ENCODE measurements at places on chromosomes 13 and 19.

DNA sequence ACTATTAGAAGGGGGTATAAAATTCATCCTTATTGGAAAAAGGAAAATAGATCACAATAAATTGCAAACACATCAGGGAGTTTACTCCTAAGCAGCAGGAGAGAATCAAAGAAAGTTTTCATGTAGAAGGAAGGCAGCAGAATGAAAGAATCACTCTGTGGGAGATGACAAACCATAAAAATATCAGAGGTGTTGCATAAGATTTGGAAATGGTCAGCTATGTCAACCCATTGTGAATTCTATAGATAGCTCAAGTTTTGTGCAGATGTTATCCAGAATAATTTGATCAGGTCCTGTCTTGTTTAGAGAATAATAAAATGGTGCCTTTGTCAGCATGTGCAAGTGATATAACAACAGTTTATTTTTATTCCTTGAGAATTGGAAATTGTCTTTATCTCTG lies 622.4 kb downstream of the DCT start:
- DNase-seq = peak; percentile 21

- no peak for DNase-seq
Observed at GRCh38 chr13:21817878-21818277, 147.0 kb downstream of the FGF9 start.

DNA sequence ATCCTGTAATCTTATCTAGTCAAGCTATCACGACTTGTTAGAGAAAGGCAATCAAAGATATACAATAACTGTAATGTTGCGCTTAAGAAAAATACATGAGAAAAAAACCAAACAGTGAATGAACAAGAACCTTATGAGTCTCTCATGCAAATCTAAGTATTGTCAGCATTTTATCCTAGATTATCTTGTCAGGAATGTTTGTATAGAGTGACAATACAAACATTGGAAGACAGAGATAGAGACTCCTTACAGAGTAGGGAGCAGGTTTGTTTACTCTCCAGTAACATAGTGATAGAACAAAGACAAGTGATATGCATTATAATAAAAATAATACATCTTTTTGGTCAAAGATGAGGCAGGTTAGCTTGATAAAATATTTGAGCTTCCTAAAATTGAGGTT lies 444.8 kb downstream of the SLITRK5 start:
- DNase-seq = no peak

- DNase-seq = peak; percentile 13
Observed at GRCh38 chr19:30719999-30720345, 347.8 kb downstream of the ZNF536 start.

DNA sequence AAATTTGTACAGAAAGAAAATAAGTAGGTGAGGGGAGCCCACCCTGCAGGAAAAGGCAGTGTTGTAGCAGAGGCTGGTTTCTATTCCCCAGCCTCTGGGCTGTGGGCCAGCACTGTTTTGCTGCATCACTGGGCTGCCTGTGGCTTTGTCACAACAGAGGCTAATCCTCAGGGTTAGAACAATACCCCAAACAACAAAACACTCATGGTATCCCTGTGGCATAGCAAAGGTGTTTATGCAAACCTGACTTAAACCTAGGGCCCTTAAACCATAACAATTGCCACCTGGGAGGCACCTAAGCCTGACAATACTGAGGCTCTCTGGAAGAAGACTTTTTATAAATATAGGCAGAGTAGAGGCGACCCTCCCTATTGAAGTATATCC lies 314.7 kb downstream of the OLFM4 start:
- DNase-seq = no peak

DNA sequence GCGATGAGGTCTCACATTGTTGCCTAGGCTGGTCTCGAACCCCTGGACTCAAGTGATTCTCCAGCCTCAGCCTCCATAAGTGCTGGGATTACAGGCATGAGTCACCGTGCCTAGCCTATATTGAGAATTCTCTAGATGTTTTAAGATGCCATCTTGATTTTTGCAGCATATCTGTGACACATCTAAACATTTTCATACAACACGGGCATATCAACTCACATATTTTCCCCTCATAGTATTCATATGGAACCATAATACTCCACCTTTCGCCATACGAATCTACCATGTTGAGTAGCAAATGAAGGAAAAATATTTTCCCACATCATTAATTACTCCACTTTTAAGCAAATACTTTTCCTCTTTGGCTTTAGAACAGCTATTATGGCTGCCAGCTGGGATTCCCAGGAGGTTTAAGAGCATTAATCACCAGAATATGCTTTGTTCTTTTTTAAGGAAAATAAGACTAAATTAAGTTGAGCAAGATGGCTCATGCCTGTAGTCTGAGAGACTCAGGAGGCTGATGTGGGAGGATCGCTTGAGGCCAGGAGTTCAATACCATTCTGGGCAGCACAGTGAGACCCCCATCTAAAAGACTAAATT lies 56.9 kb upstream of the GTF2F2 start:
- peak; percentile 62 for DNase-seq

- DNase-seq = no peak
Observed at GRCh38 chr13:33322965-33323668, 37.6 kb upstream of the STARD13 start.

DNA sequence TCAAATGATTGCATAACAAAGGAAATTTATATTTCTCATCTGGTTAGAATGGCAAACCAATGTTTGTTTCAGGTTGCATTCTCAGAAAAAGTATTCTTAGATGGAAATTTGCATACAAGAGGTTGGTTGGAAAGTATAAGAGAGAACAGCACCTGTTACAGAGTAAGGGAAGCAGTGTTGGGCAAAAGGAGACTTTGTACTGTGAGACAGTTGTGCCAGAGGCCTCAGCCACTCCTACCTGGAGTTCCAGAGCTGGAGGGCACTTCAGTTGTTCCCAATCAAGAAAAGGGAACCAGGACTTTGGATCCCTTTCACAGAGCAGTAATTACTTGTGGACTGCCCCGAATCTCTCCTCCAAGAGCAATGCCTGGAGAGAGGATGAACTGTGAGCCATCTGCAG lies 81.8 kb downstream of the SPRY2 start:
- no peak for DNase-seq

GRCh38 chr13:31328549-31329235 lies 128.9 kb downstream of the B3GLCT start:
- no peak for DNase-seq

DNA sequence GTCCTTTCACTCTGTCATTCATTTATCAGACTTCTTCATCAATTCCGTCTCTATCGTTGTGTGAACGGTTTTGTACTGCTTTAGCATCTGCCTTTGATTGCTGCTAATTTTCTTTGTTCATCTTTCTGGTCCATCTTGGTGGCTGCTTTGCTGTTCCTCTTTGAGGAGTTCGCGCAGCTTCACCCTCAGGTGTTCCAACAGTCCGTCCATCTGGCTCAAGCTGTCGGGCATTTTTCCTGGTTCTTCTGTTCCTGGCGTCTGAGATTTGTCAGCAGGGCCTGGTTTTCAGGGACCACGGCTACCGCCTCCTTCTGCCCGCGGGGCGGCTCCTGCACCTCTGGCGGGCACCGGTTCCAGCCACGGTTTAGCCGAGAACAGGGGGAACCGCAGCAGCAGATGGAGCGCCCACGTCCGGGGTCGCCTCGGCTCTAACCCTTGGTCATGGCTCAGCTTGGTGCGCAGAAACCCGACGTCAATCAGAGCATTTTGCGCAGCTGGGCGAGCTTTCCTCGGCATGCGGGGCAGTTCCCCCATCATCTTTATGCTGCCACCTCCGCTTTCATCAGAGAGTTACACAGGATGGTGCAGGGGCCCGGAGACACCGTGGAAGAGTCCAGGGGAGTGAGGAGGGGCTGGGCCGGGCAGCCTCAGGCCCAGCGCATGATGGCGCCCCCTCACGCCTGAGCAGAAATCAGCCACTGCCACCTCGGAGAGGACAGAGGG lies 89.5 kb downstream of the ZNF100 start:
- no peak for DNase-seq

GRCh38 chr19:10735741-10736140 lies 17.9 kb downstream of the DNM2 start:
- DNase-seq = no peak

DNA sequence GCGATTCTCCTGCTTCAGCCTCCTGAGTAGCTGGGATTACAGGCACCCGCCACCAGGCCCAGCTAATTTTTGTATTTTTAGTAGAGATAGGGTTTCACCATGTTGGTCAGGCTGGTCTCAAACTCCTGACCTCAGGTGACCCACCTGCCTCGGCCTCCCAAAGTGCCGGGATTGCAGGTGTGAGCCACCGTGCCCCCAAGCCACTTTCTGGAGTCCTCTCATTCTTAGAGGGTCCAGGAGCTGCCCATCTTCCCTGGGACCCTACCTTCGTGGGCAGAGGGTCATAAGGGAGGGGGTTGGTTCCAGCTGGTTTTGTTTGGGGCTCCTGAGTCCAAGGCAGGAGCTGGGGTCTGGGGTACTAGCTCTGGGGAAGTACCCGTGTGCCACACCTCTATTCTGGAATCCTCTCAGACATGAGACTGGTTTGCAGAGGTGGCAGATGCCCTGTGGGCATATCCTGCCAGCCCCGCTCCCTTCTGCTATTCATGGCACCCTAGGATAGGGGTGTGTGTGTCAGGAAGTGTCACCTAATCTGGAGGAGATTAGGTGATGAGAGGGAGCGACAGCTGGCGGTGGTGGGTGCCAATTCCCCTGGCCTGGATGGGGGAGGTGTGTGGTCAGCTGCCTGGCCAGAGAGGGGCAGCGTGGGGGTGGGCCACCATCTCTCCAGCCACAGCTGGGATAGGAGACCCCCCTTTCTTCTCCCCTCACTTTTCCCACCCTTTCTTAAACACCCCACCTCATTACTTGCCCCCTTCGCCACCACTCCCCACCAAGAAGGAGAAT lies 2.1 kb downstream of the PRMT1 start:
- DNase-seq = no peak

- DNase-seq = peak; percentile 19
Observed at GRCh38 chr13:50914176-50914700, 4.6 kb downstream of the RNASEH2B start.
